Large intestine (tissue), 12 donors: ENCODE measurements at places on chromosomes 7 and 10.

GRCh38 chr10:93073539-93074146 lies at the start of gene CYP26A1:
Gene CYP26A1, plus strand, starts transcription at chr10:93073893. Its CDS starts 42 bp downstream, at chr10:93073935.
- DNase-seq = no peak
- peak within 1 kb of the TSS; percentile 25 for H3K4me3 ChIP-seq
- peaks cover 88% of the 10 kb centered on the region for H3K27me3 ChIP-seq
- peaks cover 23% of the 10 kb centered on the region for H3K4me1 ChIP-seq
- no peaks in the 10 kb centered on the region for H3K36me3 ChIP-seq

- H3K27me3 ChIP-seq = peaks cover 10% of the 10 kb centered on the region
- H3K4me1 ChIP-seq = no peaks in the 10 kb centered on the region
- no peaks in the 10 kb centered on the region for H3K36me3 ChIP-seq
- H3K4me3 ChIP-seq = no peak overlapping the region
- no peak for DNase-seq
- H3K27ac ChIP-seq = no peak overlapping the region
Observed at GRCh38 chr10:3236644-3237404, 64.2 kb upstream of the PITRM1 start.

DNA sequence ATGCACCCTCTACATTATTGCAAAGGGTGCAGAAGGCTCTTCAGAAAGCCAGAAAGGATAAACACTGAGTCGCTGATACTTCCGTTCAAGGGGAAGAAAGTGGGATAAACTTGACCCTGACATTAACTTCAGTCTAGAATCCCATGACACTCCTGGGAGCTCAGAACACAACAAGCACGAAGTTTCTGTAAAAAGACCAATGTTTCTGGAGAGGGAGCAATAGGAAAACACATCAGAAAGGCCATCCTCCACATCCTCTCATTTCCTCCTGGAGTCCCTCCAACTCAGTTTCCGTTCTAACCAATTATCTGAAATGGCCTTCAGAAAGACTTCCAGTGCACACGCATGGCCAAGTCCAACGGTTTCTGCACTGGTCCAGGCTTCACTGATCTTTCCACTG lies 113.5 kb downstream of the SORBS1 start:
- no peaks in the 10 kb centered on the region for H3K27me3 ChIP-seq
- peak; percentile 45 for DNase-seq
- H3K27ac ChIP-seq = no peak overlapping the region
- H3K4me1 ChIP-seq = peaks cover 4% of the 10 kb centered on the region
- H3K4me3 ChIP-seq = no peak overlapping the region

DNA sequence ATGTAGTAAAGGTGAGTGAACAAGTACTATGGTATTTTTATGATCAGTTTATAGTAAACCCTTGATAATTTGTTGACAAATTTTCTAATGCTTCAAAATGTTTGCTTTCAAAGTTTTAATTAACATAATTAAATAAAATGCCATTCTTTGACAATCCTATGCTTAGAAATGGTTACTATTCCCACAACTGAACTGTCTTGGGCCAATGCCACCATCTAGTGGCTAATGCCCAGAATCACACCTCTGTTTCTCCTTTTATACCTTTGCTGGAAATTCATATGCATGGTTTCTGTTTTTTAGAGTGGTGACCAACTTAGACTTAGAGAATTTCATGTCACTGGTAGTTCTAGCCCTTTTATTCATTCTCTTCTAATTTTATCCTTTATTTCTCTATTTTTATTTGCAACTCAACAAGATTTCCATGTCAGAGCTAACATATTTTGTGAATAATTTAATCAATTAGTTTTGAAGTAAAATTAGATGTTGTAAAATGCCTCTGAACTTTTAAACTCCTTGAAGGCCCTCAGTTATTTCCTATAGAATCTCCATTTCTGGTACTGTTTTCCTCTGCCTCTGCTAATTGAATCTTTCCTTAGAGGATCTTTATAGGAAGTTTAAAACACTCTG lies 31.1 kb downstream of the PCGF5 start:
- H3K36me3 ChIP-seq = peaks cover 27% of the 10 kb centered on the region
- DNase-seq = peak; percentile 31
- H3K4me1 ChIP-seq = no peaks in the 10 kb centered on the region
- H3K4me3 ChIP-seq = no peak overlapping the region
- no peak overlapping the region for H3K27ac ChIP-seq
- H3K27me3 ChIP-seq = no peaks in the 10 kb centered on the region

- no peaks in the 10 kb centered on the region for H3K27me3 ChIP-seq
- no peak for DNase-seq
- no peak overlapping the region for H3K4me3 ChIP-seq
- no peaks in the 10 kb centered on the region for H3K4me1 ChIP-seq
- H3K36me3 ChIP-seq = no peaks in the 10 kb centered on the region
- no peak overlapping the region for H3K27ac ChIP-seq
Observed at GRCh38 chr7:41466760-41467384, 236.0 kb downstream of the INHBA start.

- no peaks in the 10 kb centered on the region for H3K4me1 ChIP-seq
- DNase-seq = no peak
- no peak overlapping the region for H3K4me3 ChIP-seq
- no peak overlapping the region for H3K27ac ChIP-seq
- H3K27me3 ChIP-seq = no peaks in the 10 kb centered on the region
- no peaks in the 10 kb centered on the region for H3K36me3 ChIP-seq
Observed at GRCh38 chr7:115178835-115179234, 256.9 kb downstream of the MDFIC start.

- H3K36me3 ChIP-seq = no peaks in the 10 kb centered on the region
- no peak overlapping the region for H3K27ac ChIP-seq
- DNase-seq = no peak
Observed at GRCh38 chr7:71780282-71780681, 631.9 kb downstream of the CALN1 start.

DNA sequence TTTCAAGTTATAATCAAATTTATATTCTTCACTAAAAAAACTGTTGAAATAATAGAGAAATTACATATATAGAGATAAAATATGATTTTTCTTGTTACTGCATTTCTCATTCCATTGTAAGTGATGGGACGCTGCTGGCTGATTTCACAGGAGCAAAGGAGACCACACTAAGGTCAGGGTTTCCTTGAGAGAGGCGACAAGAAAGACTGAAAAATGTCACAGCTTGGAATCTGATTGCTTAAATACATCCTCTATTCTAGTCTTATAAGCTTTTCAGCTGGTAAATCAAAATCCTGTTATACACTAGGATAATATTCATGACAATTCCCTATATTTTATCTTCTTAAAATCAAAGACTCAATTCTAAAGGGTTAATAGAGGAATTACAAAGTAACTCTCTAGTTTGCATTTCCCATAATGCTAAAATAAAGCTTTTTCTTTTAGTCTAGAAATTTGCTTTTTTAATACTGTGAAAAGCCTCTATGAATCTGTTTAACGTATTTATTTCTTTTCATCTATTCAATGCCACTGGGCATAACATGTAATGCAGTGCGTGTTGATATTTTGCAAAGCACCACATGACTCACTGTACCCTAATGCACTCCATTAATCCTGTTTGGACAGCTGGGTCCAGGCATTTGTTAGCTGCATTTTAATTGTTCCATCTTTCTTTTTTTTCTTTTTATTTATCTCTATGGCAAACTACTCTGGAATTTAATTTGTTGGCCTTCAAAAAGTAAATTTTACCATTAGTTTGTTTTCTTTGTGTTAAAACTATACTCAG lies 81.7 kb downstream of the RNF32 start:
- H3K27ac ChIP-seq = no peak overlapping the region
- no peaks in the 10 kb centered on the region for H3K4me1 ChIP-seq
- H3K27me3 ChIP-seq = no peaks in the 10 kb centered on the region
- no peak overlapping the region for H3K4me3 ChIP-seq

GRCh38 chr7:121107923-121108498 lies 119.5 kb downstream of the CPED1 start:
- no peaks in the 10 kb centered on the region for H3K27me3 ChIP-seq
- no peaks in the 10 kb centered on the region for H3K36me3 ChIP-seq

DNA sequence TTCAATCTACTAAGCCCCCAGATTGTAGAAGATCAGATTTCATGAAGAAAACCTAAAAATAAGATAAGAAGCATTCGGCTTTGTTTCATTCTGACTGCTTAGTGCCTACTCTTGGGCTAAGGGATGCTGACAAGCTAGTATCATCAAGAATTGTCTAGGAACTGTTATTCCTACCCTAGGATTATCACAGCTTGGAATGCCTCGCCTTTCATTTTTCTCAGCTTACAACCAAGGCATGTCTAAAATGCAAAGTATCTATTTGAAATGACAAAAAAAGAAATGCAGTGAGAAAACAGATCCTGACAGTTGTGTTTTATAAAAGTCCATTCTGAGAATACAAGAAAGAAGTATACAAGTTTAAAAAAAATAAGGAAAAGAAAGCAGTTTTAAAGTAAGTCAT lies 441.0 kb downstream of the KCNMA1 start:
- DNase-seq = no peak
- no peaks in the 10 kb centered on the region for H3K4me1 ChIP-seq
- no peaks in the 10 kb centered on the region for H3K36me3 ChIP-seq
- H3K27me3 ChIP-seq = no peaks in the 10 kb centered on the region
- no peak overlapping the region for H3K27ac ChIP-seq
- no peak overlapping the region for H3K4me3 ChIP-seq

DNA sequence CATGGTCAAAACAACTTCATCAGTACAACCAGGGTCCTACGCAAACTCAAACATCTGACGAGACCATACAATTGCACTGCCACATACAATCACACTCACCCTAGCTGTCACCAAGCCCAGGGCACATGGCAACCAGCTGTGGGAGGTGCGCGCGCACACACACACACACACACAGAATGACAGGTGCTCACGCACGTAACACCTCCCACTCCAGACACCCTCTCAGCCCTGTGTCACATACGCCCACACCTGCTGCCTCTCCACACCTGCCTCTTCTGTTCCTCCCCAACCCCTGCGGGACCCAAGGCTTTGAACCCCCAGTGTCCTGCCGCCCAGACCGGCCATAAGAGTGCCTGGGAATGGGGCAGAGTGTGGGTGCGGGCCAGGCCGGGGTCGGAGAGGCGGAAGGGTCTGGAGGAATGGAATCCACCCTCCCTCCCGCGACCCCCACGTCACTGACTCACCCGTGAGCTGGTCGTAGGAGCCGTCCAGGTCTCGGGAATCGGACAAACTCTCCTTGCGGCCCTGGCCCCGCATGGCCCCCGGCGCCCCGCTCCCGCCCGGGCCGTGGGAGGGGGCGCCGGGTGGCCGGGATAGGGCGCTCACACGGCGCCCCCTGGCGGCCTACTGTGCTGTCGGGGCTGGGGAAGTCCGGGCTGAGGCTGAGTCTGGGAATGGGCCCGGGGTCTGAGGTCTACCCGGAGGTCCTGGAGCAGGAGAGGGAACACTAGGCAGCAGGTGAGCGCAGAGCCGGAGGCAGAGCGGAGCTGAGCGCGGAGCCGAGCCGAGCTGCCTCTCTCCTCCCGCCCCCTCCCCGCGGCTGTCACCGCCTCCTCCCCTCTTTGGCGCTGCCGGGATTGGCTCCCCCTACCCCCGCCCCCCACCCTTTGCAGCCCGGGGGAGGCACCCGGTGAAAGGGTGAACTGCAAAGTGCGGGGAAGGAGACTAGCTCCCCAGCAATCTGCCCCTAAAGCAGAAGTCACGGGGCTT lies at the start of gene KCNIP2:
KCNIP2 (minus strand) TSS at position 769 of the 990 bp plus-strand sequence; CDS start at position 537, 232 bp downstream.
- H3K27me3 ChIP-seq = no peaks in the 10 kb centered on the region
- H3K36me3 ChIP-seq = peaks cover 21% of the 10 kb centered on the region
- peaks cover 24% of the 10 kb centered on the region for H3K4me1 ChIP-seq

DNA sequence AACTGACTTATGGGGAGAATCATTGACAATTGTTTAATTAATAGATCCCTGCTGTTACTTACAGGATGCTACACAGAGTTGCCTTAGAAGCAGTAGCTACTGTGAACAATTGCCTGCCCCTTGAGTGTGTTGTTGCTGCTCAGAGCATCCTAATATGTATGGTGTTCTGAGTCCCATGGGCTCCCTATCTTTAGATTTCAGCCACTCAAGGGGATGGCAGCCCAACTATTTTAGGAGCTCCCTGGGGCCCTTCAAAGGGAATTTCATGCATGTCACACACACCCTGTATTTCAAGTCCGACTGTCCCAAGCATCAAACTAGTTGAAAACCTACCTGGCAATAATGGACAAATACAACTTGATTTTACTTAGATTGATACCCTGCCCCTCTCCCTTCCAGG lies 111.2 kb downstream of the NOC3L start:
- H3K4me1 ChIP-seq = no peaks in the 10 kb centered on the region
- no peak overlapping the region for H3K4me3 ChIP-seq
- no peak overlapping the region for H3K27ac ChIP-seq
- no peak for DNase-seq

DNA sequence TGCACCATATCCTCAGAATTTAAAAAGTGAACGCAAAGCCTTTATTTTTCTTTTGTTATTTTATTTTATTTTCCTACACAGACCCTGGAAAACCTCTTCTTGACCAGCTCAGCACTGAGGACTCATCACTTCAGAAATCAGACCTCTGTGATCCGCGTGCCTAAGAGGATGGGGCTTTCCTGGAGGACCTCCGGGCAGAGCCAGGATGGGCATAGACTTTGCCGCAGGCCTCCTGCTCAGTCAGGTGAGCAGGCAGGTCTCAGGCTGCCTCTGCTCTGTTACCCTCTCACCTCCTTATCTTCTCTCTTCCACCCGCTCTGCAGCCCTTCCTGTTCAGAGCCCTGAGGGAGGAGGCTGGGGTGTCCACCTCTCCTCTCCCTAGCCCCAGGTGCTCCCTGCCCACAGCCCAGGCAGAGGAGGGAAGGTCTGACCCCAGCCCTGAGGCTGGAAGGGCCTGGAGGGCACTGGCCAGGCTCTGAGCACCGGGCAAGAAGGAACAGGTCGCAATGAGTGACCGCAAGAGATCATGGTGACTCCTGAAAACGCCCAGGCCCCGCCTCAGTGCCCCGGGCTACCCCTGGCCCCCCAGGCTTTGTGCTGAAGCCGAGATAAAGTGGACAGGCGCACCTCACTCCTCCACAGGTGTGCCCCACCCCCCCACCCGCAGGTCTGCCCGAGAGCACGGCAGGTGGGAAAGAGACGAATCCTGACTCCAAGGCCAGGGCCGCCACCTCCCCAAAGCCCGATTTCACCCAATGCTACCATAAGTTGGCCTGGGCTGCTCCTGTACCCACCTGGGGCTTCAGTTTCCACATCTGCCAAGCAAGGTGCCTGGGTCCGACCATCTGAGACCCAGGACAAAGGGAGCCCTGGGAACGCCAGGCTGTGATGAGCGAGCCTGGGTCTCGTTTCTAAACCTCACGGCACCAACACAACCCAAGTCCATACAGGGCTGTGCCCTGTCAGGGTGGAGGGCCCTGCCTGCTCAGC lies 2.8 kb downstream of the CALML5 start:
- no peaks in the 10 kb centered on the region for H3K27me3 ChIP-seq
- H3K27ac ChIP-seq = no peak overlapping the region
- H3K36me3 ChIP-seq = no peaks in the 10 kb centered on the region
- H3K4me1 ChIP-seq = peaks cover 25% of the 10 kb centered on the region

- peaks cover 46% of the 10 kb centered on the region for H3K4me1 ChIP-seq
- H3K27me3 ChIP-seq = peaks cover 12% of the 10 kb centered on the region
Observed at GRCh38 chr10:102460836-102461186, 9.5 kb upstream of the C10orf95 start.
